Endothelial cell (in vitro differentiated cells): ENCODE measurements at places on chromosomes 12 and 14.

DNA sequence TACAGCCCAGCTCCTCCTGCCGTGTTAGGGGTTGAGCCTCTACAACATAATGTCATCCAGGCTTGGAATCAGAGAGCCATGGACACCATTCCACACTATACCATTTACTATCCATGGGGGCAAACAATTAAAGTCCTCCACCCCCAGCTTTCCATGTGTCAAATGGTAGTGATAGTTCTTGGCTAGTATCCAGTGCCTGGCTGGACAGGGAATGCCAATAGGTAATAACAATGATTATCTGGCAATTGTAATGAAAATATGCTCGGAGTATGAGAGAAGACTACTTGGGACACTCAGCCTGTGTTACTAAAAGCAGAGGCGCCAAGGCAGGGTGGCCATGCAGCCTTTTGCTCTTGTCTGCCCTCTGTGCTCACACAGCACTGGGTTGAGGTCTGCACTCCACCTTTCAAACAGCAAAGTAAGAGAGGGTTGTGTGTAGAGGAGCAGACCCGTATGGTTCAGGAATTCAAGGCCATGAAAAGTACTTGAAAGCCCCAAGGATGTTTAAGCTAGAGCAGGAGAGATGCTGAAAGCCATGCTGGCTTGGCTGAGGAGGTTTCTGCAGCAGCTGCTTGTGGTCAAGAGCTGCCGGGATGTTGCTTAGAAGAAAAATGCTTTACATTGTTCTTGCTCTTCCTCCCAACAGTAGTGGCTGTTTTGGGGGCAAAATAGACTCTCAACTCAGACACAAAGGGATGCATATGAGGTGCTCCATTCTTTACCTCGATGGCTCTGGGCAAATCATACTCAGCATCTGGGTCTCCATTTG lies 10.6 kb downstream of the SERPINA3 start:
- DNase-seq, result no peak

DNA sequence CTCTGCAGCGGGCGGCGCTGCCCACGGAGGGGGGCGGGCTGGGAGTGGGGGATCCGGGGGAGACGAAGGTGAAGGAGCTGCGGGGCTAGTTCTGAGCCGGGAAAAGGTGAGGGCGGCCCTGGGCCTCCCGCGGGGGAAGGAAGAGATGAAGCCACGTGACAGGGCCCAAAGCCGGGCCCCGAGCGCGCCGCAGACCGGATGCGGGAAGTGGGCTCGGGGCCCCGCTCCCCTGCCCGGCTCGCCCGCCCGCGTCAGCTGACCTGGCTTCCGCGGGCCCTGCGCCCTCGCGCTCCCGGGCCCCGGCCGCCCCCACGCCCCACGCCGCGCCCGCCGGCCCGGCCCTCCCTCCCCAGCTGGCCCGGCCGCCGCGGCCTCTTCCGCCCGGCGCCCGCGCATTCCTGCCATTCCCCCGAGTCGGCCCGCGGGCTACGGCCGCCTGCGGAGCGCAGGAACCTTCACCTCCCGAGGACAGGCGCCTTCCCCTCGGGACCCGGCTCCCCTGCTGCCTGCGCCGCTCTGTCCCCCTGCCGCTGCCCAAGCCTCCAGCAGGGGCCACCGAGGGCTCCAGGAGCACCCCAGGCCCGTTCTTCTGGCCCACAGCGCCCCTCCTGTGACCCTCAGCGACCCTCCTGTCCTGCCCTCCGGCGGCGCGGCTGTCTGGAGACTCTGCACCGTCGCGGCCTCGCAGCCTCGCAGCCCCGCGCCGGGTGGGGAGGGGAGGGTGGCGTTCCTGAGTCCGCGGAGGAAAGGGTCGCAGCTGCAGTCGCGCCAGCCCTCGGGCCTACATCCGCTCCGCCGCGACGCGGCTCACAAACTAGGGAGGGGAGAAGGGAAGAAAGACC lies 20.4 kb downstream of the NINJ2 start:
- DNase-seq, result peak; percentile 75

DNA sequence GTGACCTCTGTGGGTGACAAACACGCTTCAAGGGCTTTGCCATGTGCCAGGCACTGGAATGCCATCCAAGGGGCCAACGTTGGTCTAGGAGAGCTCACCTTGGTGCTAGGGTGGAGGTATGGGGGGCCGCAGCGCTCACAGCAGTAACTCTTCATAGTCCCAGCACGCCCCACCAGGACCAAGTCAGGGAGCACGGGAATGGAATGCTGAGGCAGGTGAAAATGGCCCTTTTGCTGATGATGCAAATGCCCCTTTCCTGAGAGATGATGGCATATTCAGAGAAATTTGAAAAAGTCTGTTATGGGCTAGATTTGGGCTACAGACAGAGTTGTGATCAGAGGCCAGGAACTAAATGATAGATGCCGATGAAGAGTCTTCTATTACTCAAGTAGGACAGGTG lies 10.0 kb upstream of the FAM181A start:
- DNase-seq, result no peak

DNA sequence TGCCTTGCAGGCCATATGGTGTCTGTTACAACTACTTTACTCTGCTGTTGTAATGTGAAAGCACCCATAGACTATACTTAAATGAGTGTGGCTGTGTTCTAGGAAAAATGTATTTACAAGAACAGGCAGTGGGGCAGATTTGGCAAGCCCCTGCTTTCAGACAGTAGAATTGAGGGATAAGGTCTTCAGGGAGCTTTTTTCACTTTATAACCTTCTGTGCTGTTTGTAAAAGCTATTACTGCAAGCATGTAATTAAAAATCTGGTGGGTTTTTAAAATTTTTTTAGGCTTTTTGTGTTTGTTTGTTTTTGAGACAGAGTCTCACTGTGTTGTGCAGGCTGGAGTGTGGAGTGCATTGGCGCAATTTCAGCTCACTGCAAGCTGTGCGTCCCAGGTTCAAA lies 73.9 kb downstream of the VEZT start:
- DNase-seq, result no peak

DNA sequence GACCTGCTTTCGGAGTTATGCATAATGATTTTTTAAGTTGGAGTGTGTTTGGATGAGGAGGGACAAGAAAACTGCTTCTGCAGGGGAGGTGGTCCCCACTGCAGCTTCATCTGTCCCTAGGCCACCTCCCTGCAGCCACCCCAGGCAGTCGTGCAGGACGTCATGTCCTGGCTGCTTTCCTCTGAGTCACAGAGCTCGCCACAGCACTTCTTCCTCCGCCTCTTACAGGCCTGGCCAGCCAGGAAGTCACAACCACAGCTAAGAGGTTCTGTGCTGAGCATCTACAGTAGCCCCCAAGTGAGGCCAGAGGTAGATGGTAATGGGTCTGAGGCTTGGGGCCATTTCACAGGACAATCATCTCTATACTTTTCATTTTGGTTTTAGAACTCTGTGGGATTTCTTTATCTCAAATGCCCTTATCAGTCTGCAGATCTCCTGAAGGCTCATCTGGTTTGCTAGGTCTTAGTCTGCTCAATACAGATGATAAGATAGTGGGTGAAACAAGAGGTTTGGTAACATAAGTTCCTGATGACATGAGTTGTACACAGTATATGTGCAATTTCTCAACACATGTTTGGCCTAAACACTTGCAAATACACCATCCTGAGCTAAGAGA lies 106.4 kb downstream of the ARF6 start:
- DNase-seq, result peak; percentile 16
